ENCODE measurements at places on chromosomes 6 and 20.

DNA sequence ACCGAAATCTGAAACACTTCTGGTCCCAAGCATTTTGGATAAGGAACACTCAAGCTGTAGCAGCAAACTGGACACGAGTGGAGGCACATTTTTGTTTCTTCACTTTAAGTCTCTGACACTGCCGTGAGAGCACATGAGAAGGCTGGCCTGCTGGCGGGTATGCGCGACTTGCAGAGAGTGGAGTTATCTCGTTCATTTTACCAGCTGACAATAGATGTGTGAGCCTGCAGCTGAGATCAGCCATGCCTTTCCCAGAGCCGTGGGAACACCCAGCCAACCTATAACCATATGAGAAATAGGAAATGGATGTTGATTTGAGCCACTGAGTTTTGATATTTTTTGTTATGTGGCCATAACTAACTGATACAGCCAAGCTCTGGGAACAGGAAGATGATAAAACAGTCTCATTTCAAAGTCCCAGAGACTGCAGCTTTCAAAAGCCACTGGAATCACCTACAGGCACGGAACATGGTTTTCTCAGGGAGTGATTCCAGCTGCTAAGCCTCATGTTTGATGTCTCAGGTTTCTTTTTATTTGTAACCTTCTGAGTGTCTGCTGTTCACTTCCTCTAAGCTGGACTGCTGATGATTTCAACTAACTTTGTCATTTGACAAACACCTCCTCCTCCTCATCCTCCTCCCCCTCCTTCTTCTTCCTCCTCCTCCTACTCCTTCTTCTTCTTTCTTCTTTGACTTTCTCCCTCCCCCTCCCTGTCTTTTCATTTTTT lies 28.6 kb upstream of the LAMP5 start:
- no peak for DNase-seq

DNA sequence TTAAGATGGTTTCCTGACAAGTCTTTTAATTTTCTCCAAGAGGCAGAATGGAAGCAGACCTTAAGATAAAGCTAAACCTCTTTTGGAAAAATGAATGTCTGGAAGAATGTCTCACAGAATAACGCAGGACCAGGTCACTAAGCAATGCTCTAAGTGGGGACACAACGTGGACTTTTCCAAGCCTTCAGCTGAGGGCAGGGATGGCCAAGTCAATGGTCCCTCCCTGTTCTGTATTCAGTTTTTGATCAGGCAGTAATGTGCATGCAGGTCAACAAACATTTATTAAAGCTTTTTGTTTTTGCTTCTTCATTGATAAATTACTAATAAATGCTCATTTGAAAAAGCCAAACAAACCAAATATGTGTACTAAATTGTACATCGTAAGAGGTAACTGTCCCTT lies 2.0 kb upstream of the RNF182 start:
- no peak for DNase-seq

GRCh38 chr6:47264775-47265184 lies 44.9 kb downstream of the TNFRSF21 start:
- DNase-seq: no peak

DNA sequence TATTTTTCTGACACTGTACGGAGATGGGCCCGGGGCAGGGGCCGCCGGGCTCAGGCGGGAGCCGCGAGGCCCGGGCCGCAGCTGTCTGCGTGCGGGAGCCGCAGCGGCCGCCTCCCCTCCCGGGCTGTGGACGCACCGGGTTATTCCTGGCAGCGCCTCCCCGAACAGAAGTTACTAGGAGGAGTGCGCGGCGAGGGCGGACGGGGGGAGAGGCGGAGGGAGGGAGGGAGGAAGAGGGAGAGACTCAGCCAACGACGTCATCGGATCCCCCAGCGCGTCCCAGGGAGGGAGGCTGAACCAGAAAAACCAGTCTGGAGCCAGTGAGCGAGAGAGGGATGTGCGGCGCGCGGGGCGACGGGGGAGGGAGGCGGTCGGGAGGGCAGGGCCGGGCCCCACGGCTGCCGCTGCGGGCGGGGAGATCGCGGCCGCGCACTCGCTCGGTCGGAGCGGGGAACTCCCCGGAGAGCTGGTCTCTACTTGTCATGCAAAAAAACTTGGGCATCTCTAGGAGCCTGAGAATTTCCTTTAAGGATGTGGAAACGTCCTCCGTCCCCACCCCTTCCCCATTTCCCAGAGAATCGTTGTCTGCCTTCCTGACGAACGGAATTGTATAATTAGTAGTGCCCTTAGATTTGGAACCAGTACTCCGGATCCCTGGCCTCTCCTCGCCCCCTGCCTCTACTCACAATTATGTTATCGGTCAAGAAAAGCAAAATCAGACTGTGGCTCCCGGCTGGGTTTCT lies 1.4 kb upstream of the HIVEP2 start:
- DNase-seq: peak; percentile 57

GRCh38 chr6:33571637-33572316 lies 8.3 kb downstream of the BAK1 start:
- no peak for DNase-seq

DNA sequence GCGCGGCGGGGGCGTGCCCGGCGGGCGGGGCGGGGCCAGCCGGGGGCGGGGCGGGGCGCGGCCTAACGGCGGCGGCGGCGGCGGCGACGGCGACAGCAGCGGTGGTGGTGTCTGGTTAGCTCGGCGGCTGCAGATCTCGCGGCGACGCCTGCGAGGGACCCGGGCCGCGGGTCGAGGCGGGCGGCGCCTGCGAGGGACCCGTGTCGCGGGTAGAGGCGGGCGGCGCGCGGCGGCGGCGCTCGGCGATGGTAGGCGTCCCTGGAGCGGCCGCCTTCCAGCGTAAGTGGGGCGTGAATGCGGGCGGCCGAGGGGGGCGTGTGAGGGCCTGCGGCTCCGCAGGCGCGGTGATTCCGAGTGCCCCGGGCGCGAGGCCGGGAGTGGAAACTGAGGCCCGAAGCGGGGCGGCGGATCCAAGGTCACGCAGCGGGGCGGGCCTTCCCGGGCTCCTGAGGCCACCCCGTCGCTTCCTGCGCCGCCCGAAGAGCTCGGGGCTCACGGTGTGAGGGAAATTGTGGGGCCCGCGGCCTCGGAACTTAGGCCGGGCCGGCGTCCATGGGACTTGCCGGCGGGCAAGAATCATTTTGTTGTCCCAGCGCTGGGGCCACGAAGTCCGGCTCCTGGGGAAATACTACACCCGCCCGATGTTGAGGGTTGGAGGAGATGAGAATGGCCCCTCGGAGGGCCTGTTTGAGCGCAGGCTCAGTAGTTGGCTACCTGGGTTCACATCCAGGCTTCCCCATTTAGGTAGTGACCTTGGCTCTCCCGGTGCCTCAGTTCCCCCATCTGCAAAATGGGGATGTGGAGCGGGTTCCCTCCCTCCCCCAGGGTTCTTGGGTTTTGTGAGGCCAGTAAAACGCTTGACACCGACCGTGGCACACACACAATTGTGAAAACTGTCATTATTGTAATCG lies at the start of gene CBFA2T2:
TSS of gene CBFA2T2 (plus strand) at position 74 of the 911 bp plus-strand sequence. CDS start at position 246, 172 bp downstream.
- peak; percentile 48 for DNase-seq

Data from Kasumi-1 (cell line).